ENCODE measurements at places on chromosomes 4 and X. TPM values are rescaled to one million over a fixed set of nuclear protein-coding genes. Genes with fewer than 3 reads are reported as not detected.
A peak's percentile ranks its signal among the peaks of the same experiment; 100 is the strongest.

Gene MAGEE2
- not detected for total RNA-seq

Gene GATA1
- not detected for total RNA-seq

Gene BTC
- total RNA-seq: 6.2 TPM

Gene ABHD18
- total RNA-seq: 15.7 TPM

Gene MAGEA8
- not detected for total RNA-seq

Gene MTMR8
- total RNA-seq: 2.3 TPM

Gene AMBN
- not detected for total RNA-seq

Gene GYPB
- total RNA-seq: not detected

Gene PCDH10
- 0.44 TPM for total RNA-seq

Gene KLB
- not detected for total RNA-seq

Gene NSG1
- not detected for total RNA-seq

Gene RTL3
- not detected for total RNA-seq

Gene PAGE2B
- total RNA-seq: not detected

- no peak for DNase-seq
These were observed 40.9 kb upstream of the NKRF start for GRCh38 chrX:119647089-119647488.

GRCh38 chr4:168860827-168861226 is 149.2 kb downstream of the CBR4 start:
- no peak for DNase-seq

GRCh38 chr4:112859456-112860184 is 189.8 kb upstream of the ANK2 start:
- DNase-seq: no peak

GRCh38 chrX:118228041-118228440 is 111.4 kb upstream of the KLHL13 start:
- DNase-seq: no peak

DNA sequence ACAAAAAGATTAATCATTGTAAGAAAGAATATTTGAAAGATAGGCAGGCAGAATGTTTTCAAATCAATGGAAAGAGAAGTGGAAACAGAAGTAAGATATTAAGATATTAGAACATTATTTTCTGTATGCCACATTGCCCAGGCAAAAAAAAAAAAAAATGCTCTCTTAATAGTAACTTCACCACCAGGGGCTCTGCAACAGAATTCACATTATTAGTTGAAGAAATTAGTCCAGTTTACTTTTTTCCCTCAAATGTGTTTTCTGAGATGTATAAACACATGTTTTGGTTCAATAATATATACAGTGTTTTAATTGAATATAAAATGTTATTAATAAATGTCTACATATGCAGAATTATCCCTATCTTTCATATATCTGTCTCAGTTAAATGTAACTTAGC is 78.0 kb upstream of the ADAD1 start:
- DNase-seq: no peak

GRCh38 chrX:10577853-10578252 is 42.5 kb downstream of the MID1 start:
- no peak for DNase-seq

DNA sequence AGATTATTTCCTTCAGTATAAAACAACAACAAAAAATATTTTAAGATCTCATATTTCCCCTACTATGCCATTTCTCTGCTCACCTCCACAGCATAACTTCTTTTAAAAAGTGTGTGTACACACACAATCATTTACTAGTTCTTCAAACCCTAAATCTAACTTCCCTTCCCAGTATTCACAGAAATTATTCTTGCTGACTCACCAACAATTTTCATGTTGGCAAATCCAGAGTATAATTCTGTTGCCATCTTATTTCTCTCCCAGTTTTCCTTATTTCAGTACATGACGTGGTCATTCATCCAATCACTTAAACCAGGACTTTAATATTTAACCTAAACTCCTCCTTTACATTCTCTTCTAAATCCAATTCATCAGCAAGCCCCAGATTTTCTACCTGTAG is 11.4 kb upstream of the RAP1GDS1 start:
- no peak for DNase-seq

DNA sequence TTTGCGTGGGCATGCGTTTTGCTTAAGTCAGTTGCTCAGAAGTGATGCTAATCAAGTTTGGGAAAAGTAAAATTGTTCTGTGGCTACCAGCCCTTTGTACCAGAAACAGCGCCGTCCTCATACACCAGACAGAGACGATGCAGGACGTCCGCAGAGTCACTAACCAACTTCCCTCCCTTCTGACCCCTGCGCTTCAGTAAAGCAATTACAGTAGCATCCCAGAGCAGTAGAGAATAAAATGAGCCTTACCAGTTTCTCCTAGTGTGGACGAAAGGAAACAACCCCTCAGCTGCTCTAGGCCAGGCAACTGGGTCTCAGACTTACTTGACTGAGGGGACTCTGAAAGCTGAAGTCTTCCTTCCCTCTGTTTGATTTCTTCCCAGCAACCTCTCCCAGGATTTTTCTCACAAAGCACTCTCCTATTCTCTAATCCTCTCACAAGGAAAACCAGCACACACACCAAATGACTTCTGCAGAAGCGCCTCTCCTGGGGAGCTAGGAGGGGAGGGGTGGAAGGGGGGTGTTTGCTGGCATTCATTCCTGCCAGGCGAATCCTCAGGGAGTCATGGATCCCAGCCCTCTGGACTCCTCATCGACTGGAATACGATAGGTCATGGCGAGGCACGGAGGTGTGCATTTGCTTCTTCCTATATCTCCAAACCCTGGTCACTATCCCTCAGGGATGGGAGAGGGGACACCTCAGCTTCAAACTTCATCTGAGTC is 56.0 kb upstream of the MID1 start:
- DNase-seq: no peak

DNA sequence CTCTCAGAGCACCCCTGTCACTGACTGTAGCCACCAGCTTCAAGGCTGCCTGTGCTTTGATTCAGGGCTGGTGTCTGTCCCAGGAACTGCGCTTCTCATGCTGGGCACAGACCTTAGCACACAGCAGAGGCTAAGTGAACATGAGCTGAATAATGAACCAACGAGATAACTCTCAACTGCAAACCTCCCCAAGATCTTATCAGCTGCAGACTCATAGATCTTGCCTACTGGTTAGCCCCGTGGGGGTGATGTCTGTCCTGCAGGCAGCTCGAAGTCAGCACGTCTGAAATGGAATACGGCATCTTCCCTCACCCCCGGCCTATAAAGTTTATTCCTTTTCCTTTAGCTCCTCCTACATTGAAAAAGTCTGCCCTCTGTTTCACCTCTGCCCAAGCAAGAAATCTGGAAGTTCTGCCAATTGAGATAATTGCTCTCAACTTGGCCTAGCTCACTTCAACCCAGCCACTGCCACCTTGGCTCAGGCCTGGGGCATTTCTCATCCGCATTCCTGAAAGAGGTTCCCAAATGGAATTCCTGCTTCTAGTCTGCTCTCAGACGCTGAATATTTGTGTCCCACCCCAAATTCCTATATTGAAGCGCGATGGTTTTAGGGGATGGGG is 73.7 kb downstream of the GATB start:
- DNase-seq: peak; percentile 41

GRCh38 chr4:40586034-40586433 is 43.6 kb downstream of the RBM47 start:
- no peak for DNase-seq

DNA sequence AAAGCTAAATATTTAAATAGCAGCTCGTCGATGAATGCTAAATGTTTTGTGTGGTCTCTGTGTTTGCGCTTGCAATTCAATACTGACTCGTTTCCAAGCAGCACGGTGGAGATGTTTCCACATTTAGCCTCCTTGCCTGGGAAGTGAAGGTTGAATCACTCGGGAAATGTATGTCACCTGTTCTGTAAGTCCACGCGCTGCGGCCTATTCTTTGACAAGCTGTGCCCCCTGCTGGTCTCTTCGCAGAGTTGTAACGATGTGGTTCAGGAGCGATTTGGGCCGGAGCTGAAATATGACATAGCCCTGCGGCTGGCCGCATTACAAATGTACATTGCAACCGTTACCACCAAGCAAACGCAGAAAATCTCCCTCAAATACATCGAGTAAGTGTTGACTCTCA is 89.6 kb upstream of the PRPS2 start:
- peak; percentile 16 for DNase-seq

GRCh38 chr4:139241784-139242151 is 38.3 kb downstream of the MGARP start:
- DNase-seq: no peak

- DNase-seq: no peak
These were observed 40.0 kb downstream of the SEPTIN11 start for GRCh38 chr4:76989391-76990061.

DNA sequence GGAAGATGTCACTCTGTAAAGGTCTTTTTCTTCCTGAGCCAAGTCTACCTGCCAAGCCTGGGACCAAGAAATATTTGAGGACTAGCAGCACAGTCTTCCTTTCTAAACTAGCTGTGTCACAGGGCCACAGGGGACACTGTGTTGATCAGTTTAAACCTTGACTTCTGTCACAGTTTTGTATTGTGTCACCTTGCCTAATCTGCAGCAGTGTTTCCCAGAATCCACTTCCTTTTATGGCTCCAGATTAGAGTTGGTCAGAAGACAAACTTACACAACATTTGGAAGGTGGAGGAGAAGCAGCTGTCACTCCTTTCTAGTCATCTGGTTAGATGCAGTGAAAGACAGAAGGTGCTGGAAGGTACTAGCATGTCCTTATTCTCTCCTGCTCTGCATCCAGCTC is 143.1 kb upstream of the BCOR start:
- DNase-seq: no peak

DNA sequence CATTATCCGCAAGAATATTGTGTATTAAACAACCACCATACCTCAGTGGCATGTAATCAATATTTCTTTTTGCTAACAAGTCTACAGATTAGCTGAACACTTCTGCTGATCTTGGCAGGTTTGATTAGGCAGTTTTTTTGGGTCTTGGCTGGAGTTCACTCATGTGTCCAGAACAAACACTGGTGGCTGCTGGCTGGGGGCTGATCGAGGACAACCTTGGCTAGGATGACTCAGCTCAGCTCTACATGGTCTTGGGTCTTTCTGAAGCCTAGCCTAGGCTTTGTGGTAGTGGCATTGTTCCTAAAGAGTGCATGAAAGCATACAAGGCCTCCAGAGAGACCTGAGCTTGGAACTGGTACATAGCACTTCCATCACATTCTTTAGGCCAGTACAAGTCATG is 41.1 kb downstream of the PPEF1 start:
- DNase-seq: no peak

GRCh38 chr4:138248058-138248457 is 5.9 kb upstream of the SLC7A11 start:
- DNase-seq: no peak

DNA sequence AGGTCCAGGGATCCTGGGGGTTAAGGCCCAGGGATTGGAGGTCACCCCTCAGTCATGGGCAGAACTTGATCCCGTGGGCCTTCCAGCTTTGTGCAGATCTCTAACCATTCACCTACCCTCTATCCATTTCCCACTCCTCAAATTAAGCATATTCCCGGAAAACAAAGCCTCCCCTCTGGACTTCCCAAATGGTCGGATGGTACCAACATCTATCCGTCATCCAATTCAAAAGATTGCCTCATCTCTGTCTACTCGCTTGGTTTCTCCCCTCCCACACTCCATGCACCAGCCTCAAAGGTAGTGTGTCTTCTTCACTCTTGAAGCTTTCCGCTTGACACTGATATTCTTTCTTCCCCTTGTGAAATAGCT is 473 bp upstream of the BCLAF3 start:
- DNase-seq: no peak

- no peak for DNase-seq
These were observed 203.8 kb upstream of the TECRL start for GRCh38 chr4:64613046-64613445.

DNA sequence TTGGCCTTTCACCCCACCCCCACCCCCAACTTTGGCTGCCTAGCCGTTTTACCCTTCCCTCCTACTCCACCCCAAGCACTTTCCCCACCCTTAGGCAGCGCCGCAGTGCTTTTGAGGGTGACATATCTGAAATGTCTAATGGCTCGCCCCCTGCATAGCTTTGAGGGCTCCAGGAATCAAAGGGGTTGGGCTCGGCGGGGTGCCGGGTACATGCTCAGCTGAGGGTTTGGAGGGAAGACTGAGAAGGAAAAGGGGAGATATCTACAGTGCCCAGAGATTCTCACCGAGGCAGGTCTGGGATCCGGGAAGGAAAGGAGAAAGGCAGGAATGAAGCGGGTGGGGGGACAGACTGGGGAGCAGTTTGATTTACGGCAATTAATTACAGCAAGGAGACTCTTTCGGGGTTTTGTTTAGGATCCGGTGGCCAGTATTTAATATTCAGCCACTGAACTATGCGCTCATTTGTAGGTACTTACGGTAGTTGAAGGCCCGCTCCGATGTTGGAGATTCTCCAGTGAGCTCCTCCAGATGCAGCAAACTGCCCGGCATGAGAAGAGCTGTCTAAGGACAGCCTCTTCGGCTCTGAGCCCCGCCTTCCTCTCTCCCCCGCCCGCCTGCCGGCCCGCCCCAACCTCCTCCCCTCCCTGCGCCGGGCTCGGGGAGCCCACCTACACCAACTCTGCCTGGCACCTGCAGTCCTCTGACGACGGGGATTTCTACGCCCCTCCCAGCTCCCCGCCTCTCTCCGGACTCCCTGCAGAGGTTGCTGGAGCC is at the start of gene IGSF1:
Gene IGSF1 (minus strand): TSS at position 569 of the 774 bp plus-strand sequence. CDS start 2,632 bp downstream, outside the sequence.
- peak; percentile 73 for DNase-seq

DNA sequence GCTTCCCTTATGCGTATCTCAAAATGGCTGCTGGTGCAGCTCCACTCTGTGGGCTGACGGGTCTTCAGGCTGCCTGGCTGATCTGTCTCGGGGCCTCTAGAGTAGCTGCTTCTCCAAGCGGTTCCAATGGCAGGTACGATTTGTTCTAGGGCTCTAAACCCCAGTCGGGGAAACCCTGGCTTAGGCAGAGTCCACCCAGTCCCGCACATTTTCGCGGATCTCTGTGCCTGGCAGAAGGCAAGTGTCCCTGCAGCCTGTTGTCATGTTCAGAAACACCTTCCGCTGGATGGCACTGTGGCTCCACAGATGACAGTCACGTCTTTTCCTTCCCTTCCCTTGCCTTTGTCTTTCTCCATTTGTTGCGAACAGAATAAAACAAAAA is 54.4 kb downstream of the NBDY start:
- DNase-seq: no peak

DNA sequence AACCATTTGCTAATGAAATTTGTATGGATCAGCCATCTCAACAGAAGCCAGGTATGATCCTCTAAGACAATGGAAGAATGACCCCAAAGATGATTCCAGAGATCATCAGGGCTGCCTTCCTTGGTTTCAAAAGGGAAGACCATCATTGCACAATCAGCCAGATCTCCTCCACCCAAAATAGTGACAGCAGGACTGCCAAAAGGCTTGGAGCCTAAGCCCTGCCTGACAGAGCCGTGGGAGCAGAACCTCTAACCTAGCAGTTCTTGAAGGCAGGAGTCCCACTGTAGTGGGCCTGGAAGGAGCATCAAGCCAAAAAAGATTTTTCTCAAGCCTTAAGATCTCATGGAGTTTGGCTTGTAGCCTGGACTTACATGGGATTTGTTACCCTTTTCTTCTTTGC is 226.0 kb downstream of the RASL11B start:
- no peak for DNase-seq

DNA sequence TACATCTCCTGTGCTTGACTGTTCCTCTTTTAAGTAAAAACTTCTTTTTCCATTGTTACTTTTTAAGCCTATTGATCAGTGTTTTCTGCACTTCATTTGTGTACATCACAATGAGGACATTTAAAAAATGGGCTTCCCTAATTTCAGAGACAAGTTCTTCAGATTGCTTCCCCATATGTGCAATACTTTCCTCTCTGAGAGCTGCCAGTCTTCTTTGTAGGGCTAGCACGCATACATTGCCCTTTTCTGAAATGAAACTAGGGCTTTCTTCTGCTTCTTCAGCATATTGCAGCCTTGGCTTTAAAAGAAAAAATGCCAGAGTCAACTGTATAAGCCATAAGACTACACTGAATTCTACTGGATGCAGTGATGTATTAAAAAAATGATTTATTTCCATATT is 37.8 kb downstream of the FAT4 start:
- DNase-seq: no peak
